ENCODE measurements at places on chromosomes 16 and 17.

- DNase-seq = no peak
These were observed 3.1 kb downstream of the RAB37 start for GRCh38 chr17:74740173-74740572.

GRCh38 chr17:32452281-32452680 lies 8.0 kb downstream of the PSMD11 start:
- no peak for DNase-seq

GRCh38 chr17:50482110-50482509 lies 3.5 kb downstream of the RSAD1 start:
- no peak for DNase-seq

- DNase-seq = no peak
These were observed 6.4 kb downstream of the ZFPM1 start for GRCh38 chr16:88459366-88460073.

DNA sequence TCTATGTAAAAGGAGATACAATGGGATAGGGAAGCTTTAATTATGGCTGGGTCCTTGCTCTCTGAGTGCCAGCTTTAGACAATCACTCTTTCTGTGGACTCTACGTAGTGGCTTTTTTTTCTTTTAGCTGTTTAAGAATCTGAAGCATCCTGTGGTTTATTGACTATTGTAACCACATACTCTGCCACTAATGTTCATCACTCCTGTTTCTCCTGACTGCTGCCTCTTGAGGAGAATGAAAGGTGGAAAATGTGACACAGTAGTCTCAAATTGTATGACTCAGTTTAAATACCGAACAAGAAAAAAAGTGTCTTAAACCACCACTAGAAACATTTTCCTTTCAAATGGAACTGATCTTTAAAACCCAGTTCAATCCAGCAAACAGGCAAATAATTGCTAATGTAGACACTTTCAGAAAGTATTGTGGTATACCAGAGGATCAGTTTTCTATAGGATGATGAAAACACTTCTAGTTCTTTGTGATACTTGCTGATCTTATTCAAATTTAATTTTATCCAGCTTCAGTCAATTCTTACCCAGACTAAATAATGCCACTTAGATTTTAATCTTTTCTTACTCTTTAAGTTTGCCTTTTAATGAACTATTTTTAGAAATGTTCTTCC lies 302.7 kb upstream of the PMFBP1 start:
- no peak for DNase-seq

DNA sequence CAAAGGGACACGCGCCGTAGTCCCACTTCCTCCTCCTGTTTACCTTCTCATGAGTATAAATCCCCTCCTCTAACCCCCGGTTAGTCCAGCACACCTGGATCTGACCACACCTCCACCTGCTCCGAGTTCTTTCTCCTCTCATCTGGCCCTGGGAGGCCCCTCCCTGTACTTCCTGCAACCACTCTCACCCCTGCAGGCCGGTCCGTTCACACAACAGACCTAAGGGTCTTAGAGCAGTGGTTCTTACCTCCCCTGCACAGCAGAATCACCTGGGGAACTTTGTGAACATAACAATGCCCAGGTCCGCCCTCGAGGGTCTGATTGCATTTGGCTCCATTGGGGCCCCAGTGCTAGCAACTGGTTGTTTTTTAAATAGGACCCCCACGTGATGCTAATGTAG lies 24.8 kb downstream of the TMEM114 start:
- no peak for DNase-seq

GRCh38 chr16:89815639-89816348 lies 653 bp downstream of the FANCA start:
- no peak for DNase-seq

GRCh38 chr16:67082891-67083290 lies 26.9 kb upstream of the PHAF1 start:
- DNase-seq = no peak

GRCh38 chr16:68884861-68885720 lies 41.8 kb downstream of the TANGO6 start:
- DNase-seq = no peak

- DNase-seq = no peak
These were observed 252.4 kb downstream of the IRF8 start for GRCh38 chr16:86151239-86151851.

DNA sequence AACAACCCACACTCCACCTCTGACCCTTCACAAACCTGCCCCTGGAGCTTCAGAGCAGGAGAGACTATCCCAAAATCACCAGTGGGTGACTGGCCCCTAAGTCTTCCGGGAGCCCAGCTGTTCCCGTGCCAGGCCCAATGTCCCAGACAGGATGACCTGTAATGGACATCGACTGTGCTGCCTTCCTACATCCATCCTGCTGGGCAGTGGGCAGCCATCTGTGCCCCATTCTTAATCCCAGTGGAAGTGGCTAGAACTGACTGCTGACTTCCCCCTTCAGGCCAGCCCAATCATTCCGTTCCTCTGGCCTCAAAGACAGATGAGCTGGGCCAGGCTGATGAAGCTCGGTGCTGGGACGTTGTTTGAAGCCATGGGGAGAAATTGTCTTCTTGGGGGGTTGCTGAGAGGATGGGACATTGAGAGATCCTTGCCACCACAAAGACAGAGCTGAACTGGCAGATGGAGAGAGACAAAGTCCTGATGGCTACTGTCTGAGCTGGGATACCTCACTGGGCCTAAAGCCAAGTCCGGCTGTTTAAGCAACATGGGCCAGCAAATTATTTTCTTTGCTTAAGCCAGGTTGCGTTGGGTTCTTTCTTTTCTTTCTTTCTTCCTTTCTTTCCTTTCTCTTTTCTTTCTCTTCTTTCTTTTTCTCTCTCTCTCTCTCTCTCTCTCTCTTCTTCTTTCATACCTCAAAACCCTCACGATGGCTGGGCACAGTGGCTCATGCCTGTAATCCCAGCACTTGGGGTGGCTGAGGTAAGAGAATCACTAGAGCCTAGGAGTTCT lies 17.9 kb upstream of the ALOX15B start:
- DNase-seq = no peak

DNA sequence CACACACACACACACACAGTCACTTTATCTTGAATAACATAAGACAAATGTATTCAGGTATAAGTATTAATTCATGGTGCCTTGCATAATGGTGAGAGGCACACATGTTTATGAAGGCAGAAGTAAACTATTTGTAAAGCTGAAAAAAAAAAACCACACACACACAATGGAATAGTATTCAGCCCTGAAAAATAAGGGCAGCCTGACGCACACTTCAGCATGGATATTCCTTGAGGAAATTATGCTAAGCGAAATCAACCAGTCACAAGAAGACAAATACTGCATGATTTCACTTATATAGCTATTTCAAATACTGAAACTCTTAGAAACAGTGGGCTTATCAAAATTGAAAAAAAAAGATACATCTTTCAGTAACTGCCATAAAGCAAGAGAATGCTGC lies 200.2 kb upstream of the RBFOX1 start:
- DNase-seq = no peak

GRCh38 chr17:28811651-28812090 lies 30.9 kb downstream of the FAM222B start:
- DNase-seq = no peak

- no peak for DNase-seq
These were observed 18.3 kb upstream of the RPTOR start for GRCh38 chr17:80526116-80526910.

- DNase-seq = no peak
These were observed 23.2 kb downstream of the REXO5 start for GRCh38 chr16:20829536-20829935.

GRCh38 chr16:2210009-2210332 lies 692 bp downstream of the BRICD5 start:
- DNase-seq = no peak

DNA sequence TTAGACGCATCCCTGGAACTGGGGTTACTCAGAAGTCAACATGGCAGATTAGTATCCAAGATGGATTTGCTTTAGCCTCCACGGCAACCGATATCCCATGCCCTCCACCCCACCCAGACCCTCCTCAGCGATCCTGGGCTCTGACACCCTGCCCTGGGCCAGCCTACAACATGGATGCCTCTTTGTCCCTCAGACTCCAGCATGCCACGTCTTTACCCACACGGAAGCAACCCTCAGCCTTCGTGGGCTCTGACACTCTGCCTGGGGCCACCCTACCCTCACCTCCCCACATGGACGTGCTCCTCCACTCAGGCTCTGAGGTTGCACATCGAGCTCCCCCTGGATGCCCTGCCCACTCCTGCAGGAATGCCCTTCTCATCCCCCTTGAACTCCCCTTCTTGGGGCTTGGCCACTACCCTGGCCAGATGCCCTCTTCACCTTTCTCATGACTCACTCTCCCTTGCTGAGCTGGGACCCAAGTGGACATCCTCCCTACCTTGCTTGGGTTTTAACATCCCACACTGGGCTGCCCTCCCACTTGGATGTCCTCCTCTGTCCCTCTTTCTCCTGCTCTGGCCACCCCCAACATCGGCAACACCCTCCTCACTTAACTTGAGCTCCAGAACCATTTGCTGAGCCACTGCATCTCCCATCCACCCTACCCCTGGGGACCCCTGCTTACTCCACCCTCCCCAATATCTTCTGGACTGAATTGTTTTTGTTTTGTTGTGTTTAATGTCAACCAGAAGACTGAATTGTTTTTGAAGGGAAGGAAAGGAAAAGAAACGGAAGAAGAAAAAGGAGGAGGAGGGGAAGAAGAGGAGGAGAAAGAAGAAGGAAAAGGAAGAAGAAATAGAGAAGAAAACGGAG lies 18.3 kb upstream of the TMEM92 start:
- no peak for DNase-seq

DNA sequence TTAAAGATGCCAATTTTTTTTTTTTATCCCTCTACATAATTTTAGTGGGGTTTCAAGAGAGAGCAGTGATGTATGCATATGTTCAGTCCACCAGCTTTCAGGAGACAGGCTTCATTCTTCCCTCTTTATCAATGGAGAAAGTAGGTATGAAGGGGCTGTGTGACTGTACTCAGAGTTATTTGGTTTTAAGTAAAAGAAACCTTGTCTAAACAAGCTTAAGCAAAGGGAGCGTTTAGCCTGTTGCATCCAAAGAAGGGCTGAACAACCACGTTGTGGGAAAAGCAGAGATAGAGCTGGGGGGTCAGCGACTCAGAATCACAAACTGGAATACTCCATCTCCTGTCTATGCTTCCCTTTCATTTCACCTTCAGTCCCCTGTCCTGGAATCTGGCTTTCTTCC lies 50.4 kb upstream of the HAS3 start:
- DNase-seq = no peak

DNA sequence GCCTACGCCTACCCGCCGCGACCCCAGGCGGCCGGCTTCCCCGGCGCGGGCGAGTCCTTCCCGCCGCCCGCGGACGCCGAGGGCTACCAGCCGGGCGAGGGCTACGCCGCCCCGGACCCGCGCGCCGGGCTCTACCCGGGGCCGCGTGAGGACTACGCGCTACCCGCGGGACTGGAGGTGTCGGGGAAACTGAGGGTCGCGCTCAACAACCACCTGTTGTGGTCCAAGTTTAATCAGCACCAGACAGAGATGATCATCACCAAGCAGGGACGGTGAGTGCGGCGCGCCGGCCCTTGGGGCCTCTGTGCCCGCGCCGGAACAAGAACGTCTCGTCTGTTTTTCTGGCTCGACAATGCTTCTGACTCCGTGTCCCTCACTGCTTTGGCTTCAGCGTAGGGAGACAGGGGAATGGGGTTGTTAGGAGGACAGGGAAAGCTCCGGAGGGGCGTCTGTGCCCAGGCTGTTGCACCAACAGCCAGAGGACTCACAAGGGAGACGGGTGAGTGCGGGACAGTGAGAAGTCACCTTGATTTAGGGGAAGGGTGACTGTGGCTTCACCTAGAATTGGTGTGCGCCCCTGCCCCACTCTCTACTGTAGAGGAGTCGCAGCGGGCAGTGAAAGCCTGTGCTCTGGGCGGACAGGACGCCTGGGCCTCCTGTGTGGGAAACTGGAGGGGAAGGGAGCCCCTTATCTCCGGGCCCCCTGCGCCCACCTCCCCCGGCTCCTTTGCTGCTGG lies 806 bp downstream of the TBX21 start:
- DNase-seq = no peak

DNA sequence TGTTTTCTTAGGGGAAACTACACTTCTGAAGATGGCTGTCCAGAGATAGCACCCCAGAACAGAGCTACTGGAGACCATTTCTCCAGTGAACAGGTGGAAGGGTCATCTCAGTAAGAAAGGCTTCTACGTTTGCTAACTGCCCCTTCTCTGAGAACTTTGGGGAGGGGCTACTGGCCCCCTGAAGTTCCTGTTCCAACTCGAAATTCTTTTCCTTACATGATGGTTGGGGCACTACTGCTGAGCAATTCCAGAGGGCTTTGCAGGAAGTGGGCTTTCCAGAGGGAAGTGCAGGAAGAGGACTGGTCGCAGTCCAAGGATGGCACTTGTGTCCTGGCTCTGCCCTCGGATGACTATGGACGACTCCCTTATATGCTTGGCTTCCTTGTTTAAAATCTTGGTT lies 31.2 kb downstream of the TOM1L2 start:
- no peak for DNase-seq

DNA sequence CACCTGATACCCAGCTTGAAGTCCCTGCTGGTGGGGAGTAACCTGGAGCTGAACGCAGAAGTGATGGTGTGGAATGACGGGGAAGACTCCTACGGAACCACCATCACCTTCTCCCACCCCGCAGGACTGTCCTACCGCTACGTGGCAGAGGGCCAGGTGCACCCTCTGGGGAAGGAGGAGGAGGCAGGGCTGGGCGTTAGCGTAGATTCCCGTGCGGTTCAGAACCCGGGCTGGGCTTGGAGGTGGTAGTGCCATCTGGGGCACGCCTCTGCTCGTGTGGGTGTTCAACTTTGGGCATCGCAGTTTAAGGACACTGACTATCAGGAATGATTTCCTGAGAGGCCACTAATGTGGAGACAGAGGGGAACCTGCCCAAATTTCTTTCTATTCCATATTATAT lies 18.3 kb downstream of the ITGAX start:
- no peak for DNase-seq

GRCh38 chr17:3959295-3959899 lies 4.8 kb downstream of the ATP2A3 start:
- DNase-seq = no peak

GRCh38 chr17:45747911-45748310 lies 36.2 kb upstream of the CRHR1 start:
- DNase-seq = no peak

DNA sequence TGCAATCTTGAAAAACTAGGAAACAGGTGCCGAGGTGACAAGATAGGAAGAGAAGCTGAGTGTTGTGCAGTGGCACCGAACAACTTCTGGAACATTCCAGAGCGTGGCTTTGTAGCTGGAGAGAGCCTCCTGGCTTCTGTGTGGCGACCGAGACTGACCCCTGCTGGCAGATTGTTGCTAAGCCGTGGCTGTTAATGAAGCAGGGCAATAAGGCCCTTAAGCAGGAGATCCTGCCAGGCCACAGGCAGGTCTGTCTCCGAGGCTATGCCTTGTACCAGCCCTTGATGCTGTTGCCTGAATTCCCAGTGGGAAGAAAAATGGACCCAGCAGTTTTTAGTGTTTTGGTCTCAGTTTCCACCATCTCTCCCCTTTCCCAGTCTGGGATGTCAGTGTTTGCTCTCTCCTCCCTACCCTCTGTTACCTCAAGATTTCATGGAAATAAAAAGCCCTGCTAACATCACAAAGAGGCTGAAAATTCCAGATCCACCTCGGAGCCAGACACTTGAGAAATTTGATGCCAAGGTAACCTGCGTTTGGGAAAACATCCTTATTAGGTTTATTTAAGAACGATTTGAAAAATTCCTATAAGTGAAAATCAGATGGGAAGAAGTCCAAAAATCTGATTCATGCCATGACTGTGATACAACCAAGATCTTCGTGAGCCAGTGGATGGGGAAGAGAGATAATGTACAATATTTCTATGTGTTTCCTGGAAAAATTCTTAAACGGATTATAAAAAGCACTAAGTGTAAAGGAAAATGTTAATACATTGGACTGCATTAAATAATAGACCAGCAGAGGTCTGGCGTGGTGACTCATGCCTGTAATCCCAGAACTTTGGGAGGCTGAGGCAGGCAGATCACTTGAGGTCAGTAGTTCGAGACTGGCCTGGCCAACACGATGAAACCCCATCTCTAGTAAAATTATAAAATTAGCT lies 265.1 kb downstream of the PRKCA start:
- DNase-seq = peak; percentile 61
